NCI-H2107 (cell line): ENCODE measurements at places on chromosomes 12 and 14.

DNA sequence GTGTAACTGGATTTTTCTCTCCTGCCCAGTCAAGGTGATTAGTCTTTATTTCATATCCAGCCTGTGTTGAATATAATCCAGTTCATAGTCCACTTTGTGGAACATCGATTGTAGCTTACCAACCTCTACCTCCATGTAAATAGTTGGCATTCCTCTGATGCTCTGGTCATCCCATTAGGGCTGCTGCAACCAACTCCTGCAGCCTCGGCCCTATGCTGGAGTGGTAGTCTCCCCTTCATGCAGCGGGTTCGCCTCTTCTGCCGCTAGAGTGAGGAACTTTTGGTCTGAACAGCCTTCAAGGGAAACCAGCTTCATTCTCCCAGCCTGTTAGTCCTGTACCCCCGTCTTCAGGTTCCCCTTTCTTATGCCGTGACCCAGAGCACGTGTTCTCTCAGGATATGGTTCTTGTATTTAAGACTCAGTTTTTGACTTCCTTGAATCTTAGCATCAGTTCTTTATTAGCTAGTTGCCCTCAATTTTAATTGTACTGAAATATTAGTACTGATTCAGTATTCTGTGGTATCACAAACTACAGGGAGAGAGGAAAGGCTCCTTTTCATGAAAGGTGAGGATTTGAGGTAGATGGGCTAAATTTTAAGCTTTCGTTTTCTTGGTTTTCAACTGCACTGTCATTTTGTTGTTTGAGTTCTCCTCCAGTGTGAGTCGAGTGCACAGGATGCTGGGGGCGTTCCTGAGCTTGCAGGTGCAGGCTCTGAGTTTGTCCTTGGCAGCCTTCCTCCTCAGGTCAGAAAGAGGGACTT, 33.2 kb downstream of the ZNF664 start:
- DNase-seq, result no peak

- DNase-seq, result no peak
These were observed 183.4 kb upstream of the VASH1 start for GRCh38 chr14:76577837-76578236.

- no peak for DNase-seq
These were observed 138.0 kb downstream of the AACS start for GRCh38 chr12:125203145-125203765.

- no peak for DNase-seq
These were observed 118.7 kb downstream of the ETNK1 start for GRCh38 chr12:22743700-22744099.
